ENCODE measurements at places on chromosomes 2 and 18.
A peak's percentile ranks its signal among the peaks of the same experiment; 100 is the strongest.

DNA sequence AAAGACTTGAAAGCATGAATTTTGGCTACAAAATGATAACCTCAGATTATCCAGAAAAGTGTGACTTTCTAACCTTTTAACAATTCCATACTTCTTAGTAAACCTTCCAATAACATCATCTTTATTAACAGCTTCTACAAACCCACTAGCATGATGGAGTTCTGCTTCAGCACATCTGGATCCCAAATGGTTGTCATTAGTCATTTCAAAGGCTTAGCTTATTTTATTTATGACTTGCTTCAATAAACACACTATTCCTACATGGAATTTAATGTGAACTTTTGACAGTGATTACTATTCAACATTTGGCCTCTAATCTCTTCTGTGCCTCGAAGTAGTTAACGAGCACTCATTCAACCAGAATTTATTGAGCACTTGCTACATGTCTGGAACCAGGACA is 808.3 kb downstream of the TSN start:
- DNase-seq = no peak

DNA sequence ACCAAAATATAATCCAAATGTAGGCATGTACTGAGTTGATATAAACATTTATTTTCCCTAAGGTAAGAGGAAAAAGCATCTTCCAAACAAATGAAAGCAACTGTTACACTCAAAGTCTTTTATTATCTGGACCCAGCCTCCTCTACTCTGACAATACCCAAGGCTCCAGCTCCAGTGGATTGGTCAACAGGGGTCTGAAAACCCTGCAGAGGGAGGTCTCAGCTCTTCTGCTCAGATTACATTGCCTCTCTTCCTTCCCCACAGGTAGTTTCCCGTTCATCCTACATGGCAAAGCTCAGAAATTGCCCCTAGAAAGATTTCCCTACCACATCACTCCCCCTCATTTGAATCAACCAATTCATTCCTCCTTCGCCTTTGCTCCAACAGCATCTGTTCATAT is 457.0 kb downstream of the METTL4 start:
- no peak for DNase-seq

DNA sequence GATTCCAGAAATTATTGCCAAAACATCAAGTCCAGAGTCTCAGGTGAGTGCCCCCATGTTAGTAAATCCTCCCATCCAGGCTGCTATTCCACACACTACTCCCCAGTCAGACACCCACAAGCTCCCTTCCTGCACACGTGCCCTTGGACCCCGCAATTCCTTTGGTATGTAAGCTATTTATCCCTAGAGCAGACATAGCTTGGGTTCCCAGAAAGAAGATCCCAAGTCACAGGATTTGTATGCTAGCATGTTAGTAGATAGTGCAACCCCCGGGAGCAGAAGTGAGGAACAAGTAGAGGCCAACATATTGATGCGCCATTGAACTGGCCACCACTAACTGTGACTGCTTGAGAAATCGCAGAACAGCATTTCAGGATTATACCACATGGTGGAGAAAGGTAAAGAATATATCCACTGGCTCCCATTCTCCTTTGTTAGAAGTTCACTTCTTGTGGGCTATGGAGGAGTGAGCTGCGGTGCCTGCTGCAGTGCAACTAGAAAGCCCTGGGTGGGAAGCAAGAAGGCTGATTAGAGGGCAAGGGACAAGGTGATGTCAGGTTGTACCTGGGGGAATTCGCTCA is 137.5 kb upstream of the CHAC2 start:
- DNase-seq = no peak

DNA sequence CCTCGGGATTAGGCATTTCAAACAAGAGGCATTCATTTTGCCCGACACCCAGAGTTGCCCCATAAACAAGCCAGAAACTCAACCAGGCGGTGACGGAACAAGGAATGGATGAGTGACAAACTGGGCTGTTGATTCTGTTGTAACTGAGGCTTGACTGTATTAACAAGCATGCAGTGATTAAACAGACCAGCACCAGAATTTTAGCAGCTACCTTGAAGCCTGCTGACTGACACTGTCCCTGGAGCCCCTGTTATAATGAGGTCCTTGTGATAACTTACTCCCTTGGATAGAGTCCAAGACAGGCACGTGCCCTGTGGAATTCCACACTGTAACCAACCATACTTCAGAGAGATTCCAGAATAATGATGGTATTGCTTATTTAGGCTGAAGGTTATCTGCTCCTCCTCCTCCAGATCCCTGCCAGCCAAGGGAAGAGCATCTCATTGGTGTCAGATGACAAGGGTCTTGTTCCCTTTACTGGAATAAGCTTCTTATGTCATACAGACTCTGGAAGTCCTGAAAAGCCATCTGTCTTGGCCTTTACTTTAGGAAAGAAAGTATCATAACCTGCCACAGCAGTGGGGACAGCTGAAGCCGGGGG is 97.1 kb upstream of the RMDN2 start:
- no peak for DNase-seq

DNA sequence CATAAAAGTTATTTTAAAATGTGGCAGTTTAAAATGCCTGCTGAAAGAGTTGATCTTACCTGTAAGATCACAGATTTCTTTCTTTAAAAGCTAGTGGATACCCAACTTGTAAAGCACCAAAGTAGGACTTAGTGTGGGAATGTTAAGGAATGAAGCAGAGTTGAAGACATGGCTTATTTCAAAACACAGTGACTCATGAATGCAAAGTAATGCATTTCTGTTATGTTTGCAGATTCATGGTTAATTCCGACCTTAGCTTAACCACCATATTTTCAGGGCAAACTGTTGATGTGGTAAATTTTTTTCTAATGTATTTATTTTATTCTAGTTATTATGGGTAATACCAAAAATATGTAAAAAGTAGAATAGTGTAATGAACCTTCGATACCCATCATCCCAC is 206.8 kb upstream of the FOSL2 start:
- DNase-seq = no peak

GRCh38 chr18:62523631-62524439 is 1.0 kb downstream of the ZCCHC2 start:
- peak; percentile 42 for DNase-seq

DNA sequence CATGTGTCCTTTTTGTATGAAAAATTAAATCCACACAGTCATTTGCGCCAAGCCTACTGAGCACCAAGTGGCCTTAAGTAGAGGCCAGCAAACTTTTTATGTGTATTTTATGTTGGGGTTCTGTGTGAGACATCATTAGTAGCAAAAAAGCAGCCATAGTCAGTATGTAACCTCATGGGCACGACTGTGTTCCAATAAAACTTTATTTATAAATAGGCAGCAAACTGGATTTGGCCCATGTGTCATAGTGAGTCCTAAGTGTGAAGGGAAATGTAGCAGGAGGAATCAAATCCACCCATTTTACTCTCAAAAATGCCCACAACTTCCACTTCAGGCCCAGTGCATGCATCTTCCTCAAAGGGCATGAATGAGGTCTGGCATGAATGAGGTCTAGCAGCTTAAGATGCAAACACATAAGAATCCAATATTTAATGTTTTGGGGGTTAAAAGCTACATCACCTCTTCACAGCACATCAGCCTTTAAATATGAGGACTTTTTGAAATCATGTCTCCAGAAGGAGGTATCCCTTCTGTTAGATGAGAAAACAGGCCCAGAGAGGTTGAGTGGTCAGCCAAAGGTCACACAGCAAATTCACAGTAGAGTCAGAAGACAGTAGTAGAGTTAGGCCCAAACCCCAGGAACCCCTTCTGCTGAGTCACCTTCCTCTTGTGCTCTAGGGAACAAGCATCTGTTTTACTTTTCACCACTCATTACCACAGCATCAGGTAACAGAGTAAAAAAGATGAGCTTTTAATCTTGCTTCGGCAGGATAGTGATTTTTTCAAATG is 45.6 kb downstream of the MREG start:
- no peak for DNase-seq

GRCh38 chr2:164371916-164372315 is 249.4 kb downstream of the GRB14 start:
- DNase-seq = no peak

DNA sequence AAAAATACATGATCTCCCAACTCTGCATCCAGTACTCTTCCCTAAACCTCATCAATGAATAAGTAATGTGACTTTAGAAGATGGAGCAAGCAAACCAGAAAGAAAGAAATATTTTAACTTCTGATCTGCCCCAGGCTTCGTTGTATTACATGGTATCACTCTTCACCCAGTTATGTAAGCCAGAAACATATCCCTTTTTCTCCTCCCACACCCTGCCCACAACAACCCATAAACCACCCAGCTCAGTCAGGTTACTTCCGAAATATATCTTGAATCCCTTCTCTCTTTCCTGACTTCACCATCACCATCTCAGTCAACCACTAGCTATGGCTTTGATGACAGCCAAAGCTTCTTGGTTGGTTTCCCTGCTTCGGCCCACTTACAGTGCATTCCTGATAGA is 295.8 kb upstream of the PARD3B start:
- DNase-seq = no peak

DNA sequence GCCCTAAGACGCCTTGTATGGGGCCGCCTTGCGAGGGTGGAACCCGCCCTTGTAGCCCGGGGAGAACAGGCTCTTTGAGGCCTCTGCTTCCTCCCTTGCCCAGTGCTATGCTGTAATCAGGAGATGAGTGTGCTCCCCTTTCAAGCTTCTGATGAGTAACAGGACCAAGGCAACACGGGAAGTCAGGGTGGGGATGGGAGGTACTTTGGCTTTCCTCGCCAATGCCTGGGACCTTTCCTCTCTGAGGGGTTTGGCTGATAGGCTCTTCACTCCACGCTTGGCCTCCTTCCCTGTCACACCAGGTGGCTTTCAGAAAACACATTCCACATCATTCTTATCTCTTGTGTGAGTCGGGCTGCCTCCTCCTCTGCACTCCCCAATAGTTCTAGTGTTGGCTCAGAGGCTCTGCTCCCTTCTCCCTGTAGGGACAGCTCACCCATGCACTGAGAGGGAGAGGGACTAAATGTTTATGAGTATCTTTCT is 223.7 kb upstream of the TRIB2 start:
- no peak for DNase-seq

DNA sequence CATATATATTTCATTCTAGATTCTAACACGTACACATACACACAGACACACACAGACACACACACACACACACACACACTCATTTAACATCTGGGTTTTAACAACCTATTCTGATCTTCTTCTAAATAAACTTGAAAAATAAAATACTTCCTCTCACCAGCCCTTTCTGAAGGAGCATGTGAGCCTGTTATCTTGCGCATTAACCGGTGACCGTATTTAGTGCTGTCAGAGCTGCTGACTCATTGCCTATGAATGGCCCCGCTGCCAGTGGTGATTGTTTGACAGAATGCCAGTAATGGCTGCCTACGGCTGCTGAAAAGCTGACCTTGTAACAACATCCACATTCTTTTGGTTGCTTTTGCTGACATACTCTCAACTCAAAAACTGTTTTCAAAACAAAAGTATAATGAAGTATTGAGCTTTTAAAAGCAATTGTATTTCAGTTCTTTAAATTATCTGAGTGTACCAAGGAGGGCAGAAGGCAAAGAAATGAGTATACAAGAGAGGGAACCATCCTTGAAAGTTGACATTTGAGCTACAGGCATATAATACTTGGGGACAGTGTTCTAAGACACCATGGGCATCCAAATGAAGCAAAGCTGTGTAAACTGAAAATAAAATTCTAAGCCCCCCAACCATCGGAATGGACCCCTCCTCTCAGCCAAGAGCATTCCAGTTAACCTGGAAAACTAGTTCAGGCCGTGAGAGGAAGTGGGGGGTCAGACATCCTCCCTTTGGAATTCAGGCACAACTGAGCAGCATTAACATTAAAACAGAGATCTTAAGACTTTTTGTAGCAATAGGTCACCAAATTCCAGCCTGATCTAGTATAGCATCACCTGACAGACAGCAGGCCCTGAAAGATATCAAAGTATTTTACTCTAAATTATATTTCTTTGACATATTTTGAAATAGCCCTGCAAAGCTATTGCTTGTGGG is 50.2 kb upstream of the DTNA start:
- DNase-seq = no peak

GRCh38 chr2:44578471-44579093 is 216.8 kb downstream of the CAMKMT start:
- DNase-seq = no peak

DNA sequence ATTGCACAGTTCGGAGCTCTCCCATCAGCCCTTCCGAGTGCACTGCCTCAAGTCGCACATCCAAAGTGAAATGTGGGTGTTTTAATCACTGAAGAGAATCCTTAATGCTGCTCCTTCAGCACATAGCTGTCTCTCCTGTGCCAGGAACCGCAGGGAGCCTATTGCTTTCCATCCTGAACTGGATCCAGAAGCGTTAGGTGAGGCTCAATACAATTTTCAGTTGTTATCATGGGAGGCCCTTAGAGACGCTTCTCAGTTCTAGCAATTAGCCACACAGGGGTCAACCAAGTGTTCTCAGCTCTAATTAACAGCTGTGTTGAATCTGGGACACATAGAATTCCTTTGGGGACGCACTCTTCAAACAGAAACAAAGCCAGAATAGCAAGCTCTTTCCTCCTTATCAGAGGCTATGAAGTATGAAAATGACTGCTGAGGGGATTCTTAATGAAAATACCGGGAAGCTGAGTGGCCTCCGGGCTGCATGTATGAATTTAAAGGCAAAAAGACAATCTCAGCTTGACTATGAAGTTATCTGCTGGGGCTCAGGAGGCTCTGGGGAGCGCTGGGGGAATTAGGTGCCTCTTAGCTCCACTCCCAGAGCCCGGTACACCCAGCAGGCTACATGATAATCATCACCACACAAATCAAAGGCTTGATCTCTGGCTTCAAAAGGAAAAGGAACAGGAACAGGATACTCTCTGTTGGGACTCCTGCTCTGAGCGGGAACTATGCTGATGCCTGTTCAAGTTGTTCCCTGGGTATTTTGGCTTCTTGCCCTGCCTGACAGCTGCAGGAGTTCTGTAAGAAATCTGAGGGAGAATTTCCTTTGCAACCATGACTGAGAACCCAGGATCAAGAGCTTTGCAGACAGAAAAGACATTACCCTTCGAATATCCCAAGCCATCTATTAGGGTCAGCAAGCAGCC is 55.4 kb upstream of the NCOA1 start:
- no peak for DNase-seq

DNA sequence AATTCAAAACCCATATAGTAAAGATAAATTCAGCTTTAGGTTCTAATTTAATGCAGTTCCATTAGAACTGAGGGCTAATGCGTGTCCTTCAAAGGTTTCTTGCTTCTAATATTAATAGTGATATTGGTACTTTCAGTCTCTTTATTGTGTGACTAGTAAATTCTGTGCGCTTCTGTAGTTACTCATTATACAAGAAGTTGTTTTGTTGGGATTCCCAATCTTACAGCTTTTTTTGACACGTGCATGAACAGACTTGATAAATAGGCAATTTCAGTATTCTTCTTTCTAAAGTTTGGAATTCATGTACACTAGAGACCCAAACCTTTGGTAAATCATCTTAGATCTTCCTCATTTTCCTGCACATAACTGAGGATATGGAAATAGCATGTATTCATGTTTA is 71.8 kb downstream of the HAUS1 start:
- DNase-seq = no peak

DNA sequence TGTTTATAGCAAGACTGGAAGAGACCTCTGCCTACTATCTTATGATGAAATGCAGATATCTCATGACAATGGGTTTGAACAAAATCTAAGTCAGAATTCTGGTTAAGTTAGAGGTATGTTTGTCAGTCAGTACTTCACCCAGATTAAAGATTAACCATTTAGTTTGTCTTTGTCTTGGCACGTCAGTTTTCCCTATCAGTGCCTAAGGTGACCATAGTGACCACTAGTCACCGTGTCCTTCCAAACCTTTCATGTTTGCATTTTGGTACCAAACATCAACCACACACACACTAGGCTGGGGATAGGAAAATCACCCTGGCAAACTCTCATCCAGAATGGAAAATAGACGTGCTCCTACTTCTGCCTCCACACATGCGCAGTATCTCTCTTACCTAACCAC is 248.9 kb downstream of the PIEZO2 start:
- DNase-seq = no peak
